ENCODE measurements at places on chromosomes 16 and 17.

- no peak for DNase-seq
These were observed 650.4 kb upstream of the RBFOX1 start for GRCh38 chr16:6682142-6682811.

- no peak for DNase-seq
These were observed 10.4 kb downstream of the MPRIP start for GRCh38 chr17:17052462-17053221.

DNA sequence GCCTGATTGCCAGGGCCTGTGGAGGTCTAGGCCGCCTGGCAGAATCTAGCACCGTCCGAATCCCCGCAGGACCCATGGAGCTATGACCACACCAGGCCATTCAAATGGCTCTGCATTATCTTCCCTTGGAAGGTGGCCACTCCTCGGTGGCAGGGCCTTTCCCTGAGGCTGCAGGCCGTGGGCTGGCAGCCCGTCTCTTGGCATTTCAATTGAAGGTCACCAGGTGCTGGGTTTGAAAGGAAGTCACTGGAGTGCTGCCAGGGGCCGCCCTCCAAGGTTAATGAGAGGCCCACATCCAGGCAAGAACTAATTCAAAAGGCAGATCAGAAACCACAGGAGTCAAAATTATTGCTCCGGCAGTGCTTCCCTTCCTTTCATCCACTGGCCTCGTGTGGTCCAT lies 27.7 kb upstream of the CACNG5 start:
- DNase-seq = no peak

- no peak for DNase-seq
These were observed 58.7 kb downstream of the SDK2 start for GRCh38 chr17:73585583-73585982.

DNA sequence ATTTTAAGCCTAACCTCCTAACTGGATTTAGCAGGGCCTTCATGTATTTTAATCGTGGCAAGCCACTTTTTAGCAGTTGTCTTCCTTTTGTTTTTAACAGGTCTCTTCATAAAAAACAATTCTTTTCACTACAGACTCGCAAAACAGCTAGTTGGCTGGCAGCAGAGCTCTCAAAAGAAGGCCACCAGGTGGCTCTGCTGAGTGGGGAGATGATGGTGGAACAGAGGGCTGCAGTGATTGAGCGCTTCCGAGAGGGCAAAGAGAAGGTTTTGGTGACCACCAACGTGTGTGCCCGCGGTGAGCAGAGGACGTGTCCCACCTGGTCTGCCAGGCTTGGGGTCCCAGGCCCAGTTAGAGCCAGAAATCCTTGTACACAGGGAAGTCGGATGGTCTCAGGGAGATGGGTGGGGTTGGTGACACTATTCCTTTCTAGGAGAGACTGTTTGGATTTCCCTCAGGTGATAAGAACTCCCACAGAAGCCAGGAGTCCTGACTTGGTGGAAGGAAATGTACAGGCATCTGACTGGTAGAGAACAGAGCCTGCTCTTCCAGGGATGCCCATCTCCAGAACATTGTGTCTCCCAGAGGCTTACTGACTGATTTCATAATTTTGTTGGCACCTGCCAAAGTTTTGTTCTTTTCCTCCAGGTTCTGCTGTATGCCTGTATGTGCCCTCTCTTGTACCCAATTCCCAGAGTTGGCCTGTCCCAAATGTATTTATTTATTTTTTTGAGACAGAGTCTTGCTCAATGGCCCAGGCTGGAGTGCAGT lies 14.9 kb upstream of the DDX19A start:
- DNase-seq = peak; percentile 13

GRCh38 chr16:1740781-1741490 lies 30.4 kb downstream of the NME3 start:
- no peak for DNase-seq

DNA sequence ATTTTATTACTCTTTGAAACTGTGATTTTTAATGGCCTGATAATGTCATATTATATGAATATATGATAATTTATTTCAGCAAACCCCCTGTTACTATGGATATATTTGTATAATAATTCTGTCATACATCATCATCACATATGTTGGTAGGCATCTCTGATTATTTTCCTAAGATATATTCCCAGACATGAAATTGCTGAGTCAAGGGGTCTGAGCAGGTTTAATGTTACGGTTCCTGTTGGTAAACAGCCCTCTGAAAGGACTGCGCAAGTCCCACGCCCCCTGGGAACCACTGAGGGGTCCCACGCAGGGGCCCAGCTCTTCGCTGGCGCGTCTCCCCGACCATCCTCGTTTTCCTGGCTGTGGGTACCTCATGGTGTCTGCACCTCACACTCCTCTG lies 24.2 kb downstream of the SLC13A5 start:
- DNase-seq = no peak

GRCh38 chr17:79950751-79951150 lies 84.9 kb downstream of the TBC1D16 start:
- no peak for DNase-seq

DNA sequence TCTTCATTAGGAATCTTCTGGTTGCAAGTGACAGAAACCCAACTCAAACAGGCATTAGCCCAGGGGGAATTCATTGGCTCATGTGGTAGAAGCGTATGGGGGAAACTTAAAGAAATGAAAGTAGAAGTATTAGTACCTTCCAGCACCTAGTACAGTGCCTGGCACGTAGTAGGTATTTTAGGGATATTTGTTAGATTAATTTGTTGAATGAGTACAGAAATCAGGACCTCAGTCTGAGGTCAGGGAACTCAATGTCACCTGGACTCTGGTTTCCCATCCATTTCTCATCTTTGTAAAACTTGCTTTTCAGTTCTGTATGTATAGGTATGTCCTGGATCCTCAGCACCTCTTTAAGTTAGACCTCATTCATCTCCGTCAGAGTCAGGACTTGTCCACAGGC lies 32.5 kb downstream of the TMC5 start:
- DNase-seq = no peak

- DNase-seq = no peak
These were observed 427 bp upstream of the TLCD3B start for GRCh38 chr16:30031477-30031918.

All from activated T-cell treated with anti-CD3 and anti-CD28 coated beads, Interleukin-2, amount 50 U/mL, for 4 hours (primary cell).